ENCODE measurements at places on chromosomes 7 and 10. TPM values are rescaled to one million over a fixed set of nuclear protein-coding genes. Genes with fewer than 3 reads are reported as not detected.
A peak's percentile ranks its signal among the peaks of the same experiment; 100 is the strongest.

DNA sequence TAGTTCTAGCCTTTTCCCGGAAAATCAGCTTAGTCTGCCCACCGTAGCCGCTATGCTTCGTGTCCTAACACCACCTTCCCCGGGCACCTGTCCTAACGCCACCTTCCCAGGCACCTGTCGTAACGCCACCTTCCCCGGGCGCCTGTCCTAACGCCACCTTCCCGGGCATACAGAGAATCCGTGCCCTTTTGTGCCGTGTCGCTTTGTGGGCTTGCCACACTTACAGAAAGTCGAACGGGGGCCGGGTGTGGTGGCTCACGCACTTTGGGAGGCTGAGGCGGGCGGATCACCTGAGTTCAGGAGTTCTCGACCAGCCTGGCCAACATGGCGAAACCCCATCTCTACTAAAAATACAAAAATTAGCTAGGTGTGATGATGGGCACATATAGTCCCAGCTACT is 73.6 kb upstream of the DNAJB6 start:
- DNase-seq = no peak

DNA sequence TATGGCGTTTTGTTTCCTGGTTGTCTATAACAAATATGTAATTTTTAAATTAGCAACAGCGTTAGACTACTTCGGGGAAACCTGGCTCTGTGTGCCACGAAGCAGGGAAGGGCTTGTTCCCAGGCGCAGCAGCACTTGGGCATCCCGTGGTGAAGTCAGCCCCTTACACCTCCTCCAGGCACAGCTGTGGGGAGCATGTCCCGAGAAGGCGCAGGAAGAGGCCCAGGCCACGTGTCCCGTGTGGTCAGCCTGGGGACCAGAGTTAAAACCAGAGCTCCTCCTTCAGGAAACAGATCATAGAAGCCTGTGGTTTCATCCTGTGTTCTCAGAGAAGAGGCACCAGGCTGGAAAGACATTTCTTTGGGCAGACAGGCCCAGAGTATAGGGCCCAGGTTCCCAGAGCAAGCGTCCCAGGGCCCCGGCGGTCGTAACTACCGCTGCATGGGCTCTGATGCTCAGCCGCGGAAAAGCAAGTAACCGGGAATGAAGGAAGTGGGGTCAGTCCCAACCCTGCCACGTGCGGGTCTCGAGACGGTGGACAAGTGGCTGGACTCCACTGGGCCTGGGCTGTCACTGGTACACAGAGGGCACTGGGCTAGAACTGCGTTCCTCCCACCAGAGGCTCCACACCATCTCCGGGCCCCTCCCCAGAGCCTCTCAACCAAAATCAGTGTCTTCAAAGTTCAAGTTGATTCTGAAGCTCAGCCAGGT is 7.1 kb downstream of the NUDT1 start:
- no peak for DNase-seq

GRCh38 chr7:44846816-44847508 is 925 bp downstream of the H2AZ2 start:
- no peak for DNase-seq

Gene FUOM
- total RNA-seq = 54.0 TPM

- DNase-seq = no peak
Measured at GRCh38 chr7:24833549-24833948, 76.3 kb upstream of the GSDME start.

GRCh38 chr7:97845622-97846203 is 26.5 kb downstream of the ASNS start:
- DNase-seq = no peak

GRCh38 chr10:114932225-114932624 is 5.8 kb upstream of the TRUB1 start:
- DNase-seq = no peak

DNA sequence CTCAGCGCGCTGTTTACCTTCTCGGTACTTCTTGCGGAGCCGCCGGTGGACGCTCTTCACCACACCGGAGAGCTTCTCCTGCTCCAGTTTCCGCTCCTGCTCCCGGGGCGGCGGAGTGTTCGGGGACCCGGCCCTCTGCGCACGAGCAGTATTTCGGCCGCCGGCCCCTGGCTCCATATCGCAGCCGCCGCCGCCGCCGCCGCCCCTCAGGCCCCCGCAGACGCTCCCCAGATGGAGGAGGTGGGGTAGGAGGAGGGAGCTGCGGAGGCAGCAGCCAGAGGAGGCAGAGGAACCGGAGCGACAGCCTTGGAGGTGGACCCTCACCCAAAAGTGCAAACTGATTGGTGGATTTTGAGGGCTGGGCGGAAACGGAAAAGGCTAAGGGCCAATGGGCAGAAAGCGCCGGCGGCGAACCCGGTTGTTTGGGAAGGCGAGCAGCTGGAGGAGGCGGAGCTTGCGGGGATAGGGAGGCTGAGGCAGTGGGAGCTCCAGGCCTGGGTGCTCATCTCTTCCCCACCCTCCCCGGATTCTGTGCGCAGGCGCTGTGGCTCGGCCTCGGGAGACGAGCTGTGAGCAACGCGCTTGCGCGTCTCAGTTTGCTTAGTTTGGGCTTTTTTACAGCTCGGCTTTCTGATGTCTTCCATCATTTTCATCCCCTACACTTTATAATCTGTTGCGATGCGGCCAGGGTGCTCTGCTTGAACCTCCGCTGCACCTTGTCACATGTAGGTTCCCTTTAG is 146.9 kb downstream of the GPR85 start:
- DNase-seq = peak; percentile 99

Gene ENO4
- total RNA-seq = not detected

Gene ETV1
- 4.2 TPM for total RNA-seq

DNA sequence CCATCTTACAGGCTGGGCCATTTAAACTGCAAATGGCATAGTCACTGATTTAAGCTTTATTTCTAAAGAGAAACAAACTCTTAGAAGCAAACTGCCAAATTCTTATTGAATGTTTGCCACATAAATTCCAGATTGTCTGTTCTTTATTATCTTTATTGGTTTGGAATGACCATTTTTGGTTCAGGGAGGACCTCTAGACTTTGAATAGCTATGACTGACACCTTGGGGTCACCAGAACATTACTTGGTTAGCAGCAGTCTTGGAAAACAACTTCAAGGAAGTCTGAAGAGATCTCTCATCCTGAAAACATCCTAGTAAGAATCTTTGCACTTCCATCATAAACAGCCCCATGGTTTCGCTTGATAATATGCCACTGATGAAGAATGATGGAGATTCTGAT is 197.1 kb downstream of the SUGCT start:
- no peak for DNase-seq

DNA sequence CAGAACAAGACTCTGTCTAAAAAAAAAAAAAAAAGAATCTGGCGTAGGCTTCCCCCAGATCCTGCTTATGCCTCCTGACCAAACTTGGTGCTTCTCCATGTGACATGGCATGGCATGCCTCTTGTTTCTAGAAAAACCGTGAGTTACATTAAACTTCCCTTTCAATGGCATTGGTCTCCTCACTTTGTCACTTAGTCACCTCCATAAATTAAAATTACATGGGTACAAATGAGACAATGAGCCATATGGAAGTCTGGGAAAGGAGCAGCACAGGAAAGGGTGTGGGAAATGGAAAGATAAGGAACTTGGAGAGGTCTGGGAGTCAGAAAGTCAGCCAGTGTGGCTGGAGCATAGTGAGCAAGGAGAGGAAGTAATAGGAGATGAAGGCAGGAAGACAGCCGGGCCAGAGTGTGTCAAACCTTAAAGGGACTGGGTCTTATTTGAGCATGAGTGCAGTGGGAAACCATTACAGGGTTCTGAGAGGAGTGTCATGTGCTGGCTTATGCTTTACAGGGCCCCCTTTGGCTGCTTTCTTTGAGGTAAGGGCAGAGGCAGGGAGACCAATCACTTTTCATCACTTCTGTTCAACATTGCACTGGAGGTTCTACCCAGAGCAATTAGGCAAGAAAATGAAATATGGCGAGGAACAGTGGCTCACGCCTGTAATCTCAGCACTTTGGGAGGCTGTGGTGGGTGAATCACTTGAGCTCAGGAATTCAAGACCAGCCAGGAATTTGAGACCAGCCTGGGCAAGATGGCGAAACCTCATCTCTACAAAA is 21.3 kb upstream of the ZMIZ2 start:
- no peak for DNase-seq

DNA sequence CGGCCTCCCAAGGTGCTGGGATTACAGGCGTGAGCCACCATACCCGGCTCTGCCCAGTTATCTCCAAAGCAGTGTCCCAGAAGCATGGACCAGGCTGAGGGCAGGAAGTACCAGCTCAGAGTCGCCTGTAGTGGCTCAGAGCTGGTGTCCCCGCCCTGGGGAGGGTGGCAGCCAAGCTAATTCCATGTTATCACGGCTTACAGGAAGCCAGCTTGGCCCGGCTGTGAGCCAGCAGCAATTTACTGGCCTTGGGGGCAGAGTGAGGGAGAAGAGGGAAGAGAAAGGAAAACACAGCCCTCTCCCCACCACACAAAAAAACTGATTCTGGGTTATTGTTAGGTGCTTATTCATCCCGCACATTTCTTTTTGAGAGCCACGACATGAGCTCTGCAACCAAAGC is 88.1 kb downstream of the HIP1 start:
- no peak for DNase-seq

Gene DYNC1I1
- 12.0 TPM for total RNA-seq

Gene MKX
- 2.2 TPM for total RNA-seq

DNA sequence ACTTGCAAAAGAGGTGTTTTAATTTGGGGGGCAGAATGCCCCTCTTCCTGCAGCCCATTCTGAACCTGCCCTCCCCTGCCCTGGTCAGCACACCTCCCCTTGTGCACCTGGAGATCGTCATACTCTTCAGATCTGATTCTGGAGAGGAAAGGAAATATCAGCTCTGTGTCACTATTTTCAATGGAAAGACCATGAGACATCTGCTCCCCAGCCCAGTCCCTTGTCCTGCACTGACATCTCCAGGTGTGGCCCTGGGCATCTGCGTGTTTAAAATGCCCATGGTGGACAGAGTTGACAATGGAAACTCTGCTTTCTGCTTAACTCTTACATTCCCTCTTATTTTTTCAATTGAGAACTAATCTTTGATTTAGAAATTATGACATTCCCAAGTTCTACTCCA is 41.6 kb upstream of the RASGEF1A start:
- no peak for DNase-seq

- no peak for DNase-seq
Measured at GRCh38 chr7:11410656-11411644, 421.0 kb downstream of the THSD7A start.

Gene SEC31B
- 6.4 TPM for total RNA-seq

DNA sequence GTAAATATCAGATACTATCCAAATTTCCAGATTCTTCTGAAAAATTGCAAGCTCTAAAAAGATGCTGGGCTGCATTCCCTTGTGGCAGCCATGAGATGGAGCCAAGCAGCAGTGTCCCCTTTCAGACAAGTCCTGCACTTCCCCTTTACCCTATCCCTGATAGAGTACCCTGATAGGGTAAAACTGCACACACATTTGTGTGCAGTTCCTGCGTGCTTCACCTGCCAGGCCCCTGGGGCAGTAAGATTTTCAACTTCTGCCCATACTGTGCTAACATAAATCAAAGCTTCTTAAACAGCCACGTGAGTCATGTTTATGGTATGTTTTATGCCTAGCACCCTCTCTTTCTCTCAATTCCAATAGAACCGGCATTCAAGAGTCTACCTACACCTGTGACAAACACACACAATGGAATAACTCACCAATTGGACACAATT is 52.2 kb downstream of the IFIT5 start:
- DNase-seq = no peak

GRCh38 chr7:117411539-117411938 is 15.8 kb downstream of the ASZ1 start:
- DNase-seq = no peak

DNA sequence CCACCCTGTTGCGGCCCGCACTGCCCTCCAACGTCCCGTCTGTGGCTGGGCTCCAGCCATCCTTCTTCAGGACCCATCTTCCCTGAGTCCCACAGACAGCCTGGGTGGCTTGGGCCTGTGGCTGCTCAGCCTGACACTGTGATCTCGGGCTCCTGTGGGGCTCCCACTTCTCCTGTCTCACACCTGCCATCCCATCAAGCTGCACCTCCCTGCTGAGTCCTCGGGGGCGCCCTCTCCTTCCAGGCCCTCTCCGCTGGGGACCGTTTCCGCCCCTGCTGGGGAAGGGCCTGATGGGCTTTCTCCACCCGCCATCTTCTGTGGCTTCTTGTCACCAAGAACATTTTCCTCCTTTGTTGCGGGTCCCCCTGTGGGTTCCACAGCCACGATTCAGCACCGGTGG is 173.8 kb upstream of the PPP2R2D start:
- DNase-seq = no peak

GRCh38 chr7:110358028-110358427 is 732.9 kb upstream of the LRRN3 start:
- no peak for DNase-seq

DNA sequence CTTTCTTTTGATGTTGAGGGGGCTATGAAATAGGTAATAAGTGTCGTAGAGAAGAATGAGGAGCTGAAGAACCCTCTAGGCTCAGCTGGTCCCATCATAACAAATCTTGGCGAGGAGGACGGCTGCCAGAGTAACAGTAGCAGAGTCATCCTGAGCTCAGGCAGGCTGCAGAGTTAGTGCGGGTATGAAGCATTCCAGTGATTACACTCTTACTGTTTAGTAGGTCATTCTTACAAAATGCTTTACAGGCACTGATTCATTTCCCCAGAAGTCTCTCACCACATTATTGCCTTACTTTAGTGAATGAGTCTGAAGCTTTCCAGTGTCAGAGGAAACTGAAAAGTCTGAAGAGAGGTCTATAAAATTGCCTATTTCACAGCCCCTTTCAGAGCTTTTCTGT is 43.9 kb upstream of the GPR158 start:
- no peak for DNase-seq

Gene ANXA8
- total RNA-seq = 135 TPM

Gene PITX3
- not detected for total RNA-seq

- DNase-seq = no peak
Measured at GRCh38 chr10:4595719-4596319, 230.2 kb upstream of the AKR1E2 start.

- no peak for DNase-seq
Measured at GRCh38 chr7:134993877-134994456, 7.7 kb downstream of the AGBL3 start.

Gene ADAM22
- 6.1 TPM for total RNA-seq

Gene NUTM2B
- 0.25 TPM for total RNA-seq

- no peak for DNase-seq
Measured at GRCh38 chr10:36725581-36726520, 399.5 kb upstream of the ANKRD30A start.

GRCh38 chr7:137946011-137946410 is 55.9 kb downstream of the CREB3L2 start:
- no peak for DNase-seq

Gene DRGX
- total RNA-seq = not detected

GRCh38 chr10:87816898-87817608 is 973 bp downstream of the ATAD1 start:
- no peak for DNase-seq

Gene COPG2
- total RNA-seq = 15.7 TPM

GRCh38 chr10:75326306-75326705 is 75.3 kb downstream of the ZNF503 start:
- DNase-seq = no peak

GRCh38 chr10:30114881-30115625 is 55.7 kb upstream of the JCAD start:
- no peak for DNase-seq

- DNase-seq = no peak
Measured at GRCh38 chr10:71756311-71757191, 16.8 kb downstream of the VSIR start.

Gene PRPS1L1
- total RNA-seq = not detected

All from vagina (tissue), 2 donors.